ENCODE measurements at places on chromosomes 6 and 20.

GRCh38 chr20:48175261-48175660, 390.0 kb upstream of the SULF2 start:
- no peak for DNase-seq

- no peak for DNase-seq
Observed at GRCh38 chr6:10472634-10473033, 48.5 kb upstream of the GCNT2 start.

GRCh38 chr6:168981187-168981586, 272.5 kb downstream of the THBS2 start:
- DNase-seq: no peak

GRCh38 chr20:48163505-48163904, 378.2 kb upstream of the SULF2 start:
- no peak for DNase-seq

- no peak for DNase-seq
Observed at GRCh38 chr6:33718713-33719112, 7.2 kb upstream of the UQCC2 start.

GRCh38 chr6:160739955-160740354, 37.9 kb downstream of the PLG start:
- DNase-seq: no peak
